ENCODE measurements at places on chromosomes 4 and X.

DNA sequence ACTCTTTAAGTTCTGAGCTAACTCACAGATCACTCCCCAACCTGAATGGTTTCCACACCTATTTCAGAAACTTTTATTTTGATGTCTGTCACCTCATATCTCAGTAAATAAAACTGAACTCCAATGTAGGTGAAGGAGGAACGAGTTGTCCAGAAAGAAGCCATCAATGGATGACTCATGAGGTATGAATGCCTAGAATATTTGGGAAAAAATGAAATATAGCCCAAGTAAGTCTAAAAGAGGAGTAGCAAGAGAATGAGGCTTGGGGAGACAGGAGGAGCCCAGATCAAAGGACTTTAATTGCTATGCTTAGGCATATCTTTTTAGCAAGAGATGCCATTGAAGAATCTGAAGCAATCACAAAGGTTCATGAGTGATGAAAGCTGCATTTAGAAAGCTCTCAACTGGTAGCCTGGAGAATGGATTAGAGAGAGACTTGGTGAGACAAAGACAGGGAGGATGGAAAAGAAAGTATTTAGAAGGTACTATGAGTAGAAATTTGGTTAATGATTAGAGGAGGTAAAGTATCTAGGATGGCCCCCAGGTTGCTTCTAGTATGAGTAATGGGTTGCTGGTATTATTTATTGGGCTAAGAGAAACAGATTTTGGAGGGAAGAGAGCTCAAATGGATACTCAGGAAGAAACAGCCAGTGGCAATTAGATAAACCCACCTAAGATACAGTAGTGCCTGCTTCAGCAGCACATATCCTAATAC, 39.4 kb downstream of the NOCT start:
- no peak for DNase-seq

- DNase-seq: no peak
Measured at GRCh38 chr4:125254106-125254505, 60.6 kb upstream of the FAT4 start.

GRCh38 chr4:89427782-89428181, 120.2 kb upstream of the GPRIN3 start:
- no peak for DNase-seq

DNA sequence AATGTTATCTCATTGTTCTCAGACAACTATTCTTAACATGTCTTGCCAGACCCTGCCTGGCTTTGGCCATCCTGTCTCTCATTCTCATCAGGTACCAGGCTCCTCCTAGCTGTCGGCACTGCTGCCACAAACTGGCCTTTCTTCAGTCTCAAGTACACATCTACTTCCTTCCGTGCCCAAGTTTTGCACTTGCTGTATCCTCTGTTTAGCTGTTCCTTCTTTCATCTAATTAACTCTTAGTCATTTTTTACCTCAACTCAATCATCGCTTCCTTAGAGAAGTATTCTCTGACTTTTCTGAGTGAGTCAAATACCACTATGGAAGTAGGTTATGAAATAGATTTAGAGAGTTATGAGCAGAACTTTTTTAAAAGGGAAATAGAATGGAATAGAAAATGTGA, 19.7 kb downstream of the CXCL3 start:
- DNase-seq: no peak

GRCh38 chr4:2893772-2894171, 50.1 kb downstream of the ADD1 start:
- DNase-seq: no peak

- DNase-seq: no peak
Measured at GRCh38 chr4:168636040-168636439, 139.2 kb downstream of the PALLD start.

DNA sequence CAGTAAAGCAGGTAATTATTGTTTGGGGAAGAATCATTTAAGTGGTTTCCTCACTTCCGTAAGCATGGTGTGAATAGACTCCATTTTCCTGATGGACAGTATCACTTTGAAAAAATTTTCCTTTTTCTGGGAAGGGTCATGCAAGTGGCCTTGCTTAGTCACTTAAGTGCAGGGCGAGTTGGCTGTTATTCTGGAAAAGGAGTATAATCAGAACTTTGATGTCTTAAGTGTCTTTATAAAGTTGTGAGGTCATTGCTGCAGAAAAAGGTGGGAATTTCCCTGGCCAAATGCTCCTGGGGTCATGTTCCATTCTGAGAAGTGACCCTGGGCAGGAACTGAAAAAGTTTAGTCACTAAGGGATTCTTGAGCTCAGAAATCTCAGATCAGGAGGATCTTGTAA, 146.1 kb upstream of the OTUD4 start:
- no peak for DNase-seq

- no peak for DNase-seq
Measured at GRCh38 chrX:72408885-72409284, 103.2 kb upstream of the CITED1 start.
